ENCODE measurements at places on chromosomes 1 and 21. TPM values are rescaled to one million over a fixed set of nuclear protein-coding genes. Genes with fewer than 3 reads are reported as not detected.

- no peak for DNase-seq
Observed at GRCh38 chr1:21913763-21914162, 23.3 kb downstream of the HSPG2 start.

- DNase-seq, result no peak
Observed at GRCh38 chr1:11982010-11982392, 1.8 kb downstream of the MFN2 start.

GRCh38 chr1:44361478-44361877 lies 6.4 kb upstream of the ERI3 start:
- no peak for DNase-seq

NUDT4B gene
- 8.1 TPM for polyA plus RNA-seq

BEND5 gene
- polyA plus RNA-seq, result 1.2 TPM

CLCA1 gene
- not detected for polyA plus RNA-seq

PADI1 gene
- not detected for polyA plus RNA-seq
